Kidney glomerular epithelial cell (primary cell): ENCODE measurements at places on chromosomes 12 and 14.

DNA sequence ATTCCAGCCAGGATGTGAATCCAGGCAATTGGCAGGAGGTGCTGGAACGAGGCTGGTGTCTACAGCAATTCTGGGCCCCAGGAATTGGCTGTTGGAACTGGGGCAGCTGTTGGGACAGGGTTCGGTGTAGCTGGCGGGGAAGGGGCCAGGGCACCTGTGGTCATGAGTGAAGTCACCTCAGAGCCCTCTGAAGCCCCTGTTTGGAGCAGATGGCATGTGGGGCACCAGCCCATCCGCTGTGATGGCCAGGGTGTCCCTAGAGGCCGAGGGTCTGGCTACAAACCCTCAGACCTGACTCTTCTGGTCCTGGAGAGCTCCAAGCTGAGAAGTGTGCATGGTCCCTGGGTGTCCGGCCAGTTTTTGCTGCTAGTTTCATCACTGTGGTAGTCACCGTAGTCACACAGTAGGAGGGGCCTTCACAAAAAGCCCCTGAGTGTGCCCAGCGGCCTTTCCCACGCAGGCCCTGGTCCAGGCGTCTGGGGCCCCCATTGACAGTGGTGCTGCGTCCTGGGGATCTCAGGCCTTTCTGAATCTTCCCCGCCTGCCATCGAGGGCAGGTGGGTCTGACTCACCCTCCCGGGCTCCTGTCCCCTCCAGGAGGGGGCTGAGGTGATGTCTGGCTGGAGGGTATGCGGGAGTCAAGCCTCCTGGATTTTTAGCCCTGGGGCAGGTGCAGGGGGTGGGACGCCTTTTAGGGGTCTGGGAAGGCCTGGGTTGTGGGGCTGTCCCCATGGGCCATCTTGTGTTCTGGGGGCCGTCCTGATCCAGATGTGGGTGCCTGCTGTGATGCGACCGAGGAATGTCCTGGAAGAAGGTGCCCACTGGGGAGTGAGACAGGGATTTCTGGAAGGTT is 368.0 kb downstream of the TMEM121 start:
- DNase-seq: no peak

DNA sequence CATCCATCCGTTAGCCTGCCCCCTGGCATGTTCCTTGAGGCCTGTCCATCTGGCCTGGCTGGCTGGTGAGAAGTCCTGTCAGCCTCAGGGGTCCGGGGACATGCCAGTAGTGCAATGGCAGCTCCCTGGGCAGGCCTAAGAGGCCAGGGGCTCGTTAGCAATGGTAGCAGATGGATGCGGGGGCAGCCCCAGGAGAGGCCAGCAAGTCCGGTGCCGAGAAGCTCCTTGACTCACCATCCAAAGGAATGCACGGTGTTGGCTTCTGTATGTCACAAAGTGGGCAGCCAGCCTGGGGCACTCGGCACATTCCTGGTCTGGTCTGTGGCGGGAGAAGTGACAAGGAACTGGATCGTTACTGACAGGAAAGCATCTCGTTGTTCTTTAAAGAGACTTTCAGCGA is 319.9 kb downstream of the CACNA1C start:
- no peak for DNase-seq

GRCh38 chr12:120495186-120495730 is 655 bp upstream of the DYNLL1 start:
- no peak for DNase-seq

DNA sequence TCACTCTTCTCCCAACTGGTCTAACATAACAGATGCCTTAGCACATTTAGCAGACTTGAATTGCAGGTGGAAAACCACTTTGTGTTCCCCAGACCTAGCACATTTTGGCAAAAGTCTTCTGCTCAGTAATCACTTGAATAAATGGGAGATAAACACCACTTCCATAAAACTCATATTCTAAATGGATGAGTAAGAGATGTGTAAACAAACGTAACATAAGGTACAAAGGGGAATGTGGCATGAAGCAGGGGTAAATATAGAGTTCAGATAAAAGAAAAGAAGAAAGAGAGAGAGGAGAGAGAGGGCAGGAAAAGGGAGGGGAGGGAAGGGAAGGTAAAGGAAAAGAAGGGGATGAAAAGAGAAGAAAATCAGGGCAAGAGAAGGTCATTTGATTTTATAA is 17.0 kb upstream of the KERA start:
- no peak for DNase-seq

- no peak for DNase-seq
Measured at GRCh38 chr14:106578481-106578880, 1052.1 kb downstream of the TMEM121 start.

GRCh38 chr14:35352274-35353233 is 52.0 kb downstream of the NFKBIA start:
- no peak for DNase-seq

DNA sequence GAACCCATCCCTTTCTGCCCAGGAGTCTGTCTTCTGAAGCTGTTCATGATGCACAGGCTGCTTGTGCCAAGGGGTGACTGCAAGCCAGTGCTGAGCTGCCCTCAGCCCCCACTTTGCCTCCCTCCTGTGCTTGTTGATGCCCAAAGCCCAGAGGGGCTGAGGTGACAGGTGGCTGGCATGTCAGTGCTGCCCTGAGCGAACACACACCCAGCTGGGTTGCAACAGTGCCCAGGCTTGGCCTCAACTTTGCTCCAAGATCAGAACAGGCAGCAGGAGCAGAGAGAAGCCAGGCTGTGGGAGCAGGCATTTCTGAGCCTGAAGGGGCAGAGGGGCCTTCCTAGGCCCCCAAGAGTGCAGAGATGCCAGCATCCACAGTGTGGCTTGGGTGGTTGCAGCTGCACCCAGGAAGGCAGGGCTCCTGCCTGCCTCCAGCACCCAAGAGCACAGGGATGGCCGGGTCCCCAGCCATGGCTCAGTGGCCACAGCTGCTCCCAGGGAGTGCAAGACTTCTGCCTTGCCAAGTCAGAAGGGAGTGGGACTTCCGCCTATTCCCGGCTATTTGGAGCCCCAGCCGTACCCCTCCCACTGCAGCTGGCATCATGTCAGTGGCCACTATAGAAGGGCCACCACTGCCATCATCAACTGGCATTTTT is 83.1 kb downstream of the SLC16A7 start:
- no peak for DNase-seq

GRCh38 chr12:88431246-88431645 is 149.0 kb downstream of the KITLG start:
- DNase-seq: no peak

- no peak for DNase-seq
Measured at GRCh38 chr14:104647467-104648043, 41.9 kb upstream of the INF2 start.
